MCF 10A (cell line): ENCODE measurements at places on chromosomes 5 and 9. TPM values are rescaled to one million over a fixed set of nuclear protein-coding genes. Genes with fewer than 3 reads are reported as not detected.
A peak's percentile ranks its signal among the peaks of the same experiment; 100 is the strongest.

SLC4A9 gene
- total RNA-seq: 0.37 TPM in 1 of 2 replicates, not detected in the other

DNA sequence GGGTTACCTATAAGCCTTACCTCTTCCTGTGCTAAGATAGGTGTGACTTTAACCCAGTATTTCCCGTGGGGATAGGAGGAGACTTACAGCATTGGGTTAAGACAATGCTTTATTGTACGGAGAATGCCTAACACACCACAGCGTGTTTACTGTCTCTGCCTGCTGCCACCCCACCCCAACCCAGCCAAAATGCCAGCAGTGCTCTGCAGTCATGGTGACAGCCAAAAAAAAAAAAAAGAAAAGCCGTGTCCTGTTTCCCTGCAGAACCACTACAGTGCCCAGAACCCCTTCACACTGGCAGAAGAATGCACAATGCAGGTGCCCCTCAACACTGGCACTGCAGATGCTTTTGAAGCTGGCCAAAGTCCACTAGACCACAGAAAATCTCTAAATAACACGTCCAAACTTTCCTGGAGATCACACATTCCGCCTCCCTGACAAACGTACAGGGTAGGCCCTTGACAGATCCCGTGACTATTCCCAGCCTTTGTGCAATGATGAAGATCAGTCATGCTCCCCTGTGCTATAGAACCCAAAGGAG is 102.2 kb downstream of the SERINC5 start:
- no peak for DNase-seq

- DNase-seq: no peak
Measured at GRCh38 chr9:136264031-136264430, 18.4 kb upstream of the QSOX2 start.

SOHLH1 gene
- total RNA-seq: not detected in 2 replicates

- peak; percentile 89 for DNase-seq
Measured at GRCh38 chr5:143148771-143149170, 254.7 kb downstream of the NR3C1 start.

LRRC14B gene
- not detected in 2 replicates for total RNA-seq

- DNase-seq: no peak
Measured at GRCh38 chr5:111337133-111337532, 112.9 kb downstream of the CAMK4 start.

DNA sequence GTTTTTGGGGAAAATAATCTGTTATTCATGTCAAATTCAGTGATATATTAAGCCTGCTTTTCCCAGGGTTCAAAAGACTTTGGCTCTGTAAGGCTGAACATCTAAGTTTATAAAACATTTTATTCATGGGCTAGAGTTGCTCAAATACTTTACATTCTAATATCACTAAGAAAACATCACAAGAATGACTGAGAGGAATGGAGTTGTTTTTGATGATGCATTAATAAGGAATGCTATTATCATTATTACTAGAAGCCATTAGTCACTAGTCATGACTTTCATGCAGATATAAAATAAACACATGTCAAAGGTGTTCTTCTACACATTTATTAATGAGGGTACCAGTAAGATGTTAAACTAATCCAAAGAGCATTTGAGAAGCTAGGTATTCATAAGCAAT is 185.5 kb upstream of the KCNN2 start:
- no peak for DNase-seq

ERP44 gene
- 26.3 and 31.8 TPM in 2 replicates for total RNA-seq

DNA sequence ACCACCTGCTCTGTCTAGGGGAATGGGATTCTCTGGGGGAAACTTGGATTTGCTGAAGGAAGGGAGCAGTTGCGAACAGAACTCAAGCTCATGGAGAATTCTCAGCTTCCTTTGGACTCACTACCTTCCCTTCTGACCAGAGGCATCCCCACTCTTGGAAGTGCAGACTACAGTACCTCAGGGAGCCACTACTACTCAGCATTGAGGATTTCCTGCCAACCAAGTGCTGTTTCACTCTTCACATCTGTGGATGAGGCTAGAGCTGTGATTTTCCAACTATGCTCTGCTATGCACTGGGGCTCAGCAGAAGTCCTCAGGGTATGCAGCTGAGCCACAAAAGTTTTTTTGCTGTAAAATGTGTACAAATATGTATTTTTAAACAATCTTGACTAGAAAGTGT is 43.9 kb downstream of the MACROH2A1 start:
- DNase-seq: no peak

DNA sequence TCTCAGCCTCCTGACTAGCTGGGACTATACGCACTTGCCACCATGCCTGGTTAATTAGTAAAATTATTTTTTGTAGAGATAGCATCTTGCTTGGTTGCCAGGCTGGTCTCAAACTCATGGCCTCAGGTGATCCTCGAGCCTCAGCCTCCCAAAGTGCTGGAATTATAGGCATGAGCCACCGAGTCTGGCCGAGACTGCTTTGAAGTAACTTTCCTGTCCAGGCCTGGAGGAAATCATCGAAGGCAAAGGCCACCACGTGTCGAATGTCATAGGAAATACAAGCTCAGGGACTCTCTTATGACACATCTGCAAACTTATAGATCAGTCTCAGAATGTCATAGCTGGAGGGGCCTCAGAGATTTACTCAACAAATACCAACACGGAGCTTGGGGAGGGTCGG is 25.1 kb downstream of the RAPGEF1 start:
- DNase-seq: no peak

HTR4 gene
- total RNA-seq: not detected in 2 replicates

DNA sequence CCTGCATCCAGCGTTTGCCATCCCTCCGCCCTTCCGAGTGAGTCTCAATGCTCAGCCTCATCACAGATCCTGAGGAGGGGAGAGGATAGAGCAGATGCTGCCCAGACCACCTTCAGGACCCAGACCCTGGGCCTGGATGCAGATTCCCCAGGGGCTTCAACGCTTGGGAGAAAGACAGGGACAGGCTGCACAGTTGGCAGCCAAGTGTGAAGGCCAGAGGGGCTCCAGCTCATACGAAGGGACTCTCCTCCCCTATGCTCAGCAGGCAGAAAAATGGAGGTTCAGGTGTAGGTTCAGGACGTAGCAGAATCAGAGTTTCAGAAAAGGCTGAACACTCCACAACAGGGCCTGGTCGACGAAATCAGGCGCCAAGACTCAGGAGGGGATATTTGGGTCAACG is 378.5 kb upstream of the IRX1 start:
- no peak for DNase-seq

IGFBPL1 gene
- total RNA-seq: not detected in 2 replicates

CCDC192 gene
- total RNA-seq: not detected in 2 replicates

OBP2A gene
- total RNA-seq: not detected in 2 replicates

DNA sequence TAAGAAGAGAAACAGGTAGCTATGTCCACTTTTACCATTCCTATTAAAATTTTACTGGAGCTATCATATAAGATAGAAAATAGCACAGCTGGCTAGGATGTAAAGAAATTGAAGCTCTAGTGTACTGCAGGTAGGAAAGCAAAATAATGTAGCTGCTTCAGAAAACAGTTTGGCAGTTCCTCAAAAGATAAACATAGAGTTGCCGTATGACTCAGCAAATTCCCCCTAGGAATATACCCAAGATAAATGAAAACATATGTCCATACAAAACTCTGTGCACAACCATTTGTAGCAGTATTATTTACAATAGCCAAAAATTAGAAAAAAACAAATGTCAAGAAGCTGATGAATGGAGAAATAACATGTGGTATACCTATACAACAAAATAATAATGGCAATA is 64.6 kb upstream of the SHISAL2B start:
- DNase-seq: peak; percentile 34

ZFP37 gene
- 3.5 and 4.0 TPM in 2 replicates for total RNA-seq

DNA sequence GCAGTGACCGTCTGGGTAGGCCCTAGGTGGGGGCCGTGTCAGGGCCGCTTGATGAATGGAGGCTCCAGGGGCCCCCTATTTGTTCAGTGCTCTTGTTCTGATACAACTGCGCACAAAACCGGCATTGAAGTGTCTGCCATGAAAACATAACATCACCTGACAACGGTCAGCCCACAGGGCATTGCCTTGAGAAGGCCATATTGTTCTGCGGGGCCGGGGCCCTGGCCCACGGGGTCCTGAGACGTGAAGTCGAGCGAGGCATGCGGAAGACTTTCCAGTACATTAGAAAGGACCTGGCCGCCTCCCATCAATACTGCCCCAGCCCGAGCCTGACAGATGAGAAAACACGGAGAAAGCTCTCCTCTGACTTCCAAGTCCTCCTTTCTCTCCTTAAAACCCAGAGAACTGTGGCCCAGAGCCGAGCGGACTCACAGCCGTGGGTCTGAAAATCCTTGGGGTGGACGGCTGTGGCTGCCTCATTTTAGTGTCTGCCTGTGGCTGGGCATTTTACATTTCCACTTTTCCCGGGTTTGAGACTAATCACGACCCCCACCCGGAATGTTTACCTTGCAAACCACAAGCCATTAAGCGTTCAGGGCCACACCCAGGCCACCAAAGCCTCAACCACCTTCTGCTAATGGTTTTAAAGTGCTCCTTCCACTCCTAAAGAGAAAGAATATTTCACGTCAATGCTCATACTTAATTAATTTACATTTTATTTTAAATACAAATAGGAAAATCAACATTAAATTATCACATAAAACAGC is 391.0 kb upstream of the IRX2 start:
- DNase-seq: no peak
